Activated CD4-positive, alpha-beta T cell treated with anti-CD3 and anti-CD28 coated beads, Interleukin-2, amount 50 U/mL, for 16 hours (primary cell): ENCODE measurements at places on chromosomes 7 and 10.

DNA sequence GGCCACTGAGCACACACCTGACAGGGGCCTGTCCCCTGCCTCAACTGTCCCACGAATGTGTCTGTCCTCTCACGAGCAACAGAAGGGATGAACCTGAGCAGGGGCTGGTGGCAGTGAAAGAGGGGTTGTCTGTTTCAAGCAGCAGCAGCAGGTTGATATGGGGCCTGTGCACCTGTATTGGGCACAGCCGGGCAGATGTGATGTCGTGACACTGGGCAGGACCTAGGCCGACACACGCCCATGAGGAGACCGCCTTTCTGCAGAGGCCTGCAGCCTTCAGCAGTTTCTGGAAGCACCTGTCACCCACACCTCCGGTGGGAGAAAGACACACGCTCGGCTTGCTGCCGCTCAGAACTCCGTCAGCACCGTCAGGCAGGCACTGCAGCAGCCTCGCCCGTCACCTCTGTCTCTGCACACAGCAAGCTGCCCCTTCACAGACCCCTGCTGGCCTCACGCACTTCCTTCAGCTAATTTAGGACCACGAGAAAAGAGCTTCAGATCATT is 48.5 kb downstream of the AMZ1 start:
- DNase-seq = no peak

DNA sequence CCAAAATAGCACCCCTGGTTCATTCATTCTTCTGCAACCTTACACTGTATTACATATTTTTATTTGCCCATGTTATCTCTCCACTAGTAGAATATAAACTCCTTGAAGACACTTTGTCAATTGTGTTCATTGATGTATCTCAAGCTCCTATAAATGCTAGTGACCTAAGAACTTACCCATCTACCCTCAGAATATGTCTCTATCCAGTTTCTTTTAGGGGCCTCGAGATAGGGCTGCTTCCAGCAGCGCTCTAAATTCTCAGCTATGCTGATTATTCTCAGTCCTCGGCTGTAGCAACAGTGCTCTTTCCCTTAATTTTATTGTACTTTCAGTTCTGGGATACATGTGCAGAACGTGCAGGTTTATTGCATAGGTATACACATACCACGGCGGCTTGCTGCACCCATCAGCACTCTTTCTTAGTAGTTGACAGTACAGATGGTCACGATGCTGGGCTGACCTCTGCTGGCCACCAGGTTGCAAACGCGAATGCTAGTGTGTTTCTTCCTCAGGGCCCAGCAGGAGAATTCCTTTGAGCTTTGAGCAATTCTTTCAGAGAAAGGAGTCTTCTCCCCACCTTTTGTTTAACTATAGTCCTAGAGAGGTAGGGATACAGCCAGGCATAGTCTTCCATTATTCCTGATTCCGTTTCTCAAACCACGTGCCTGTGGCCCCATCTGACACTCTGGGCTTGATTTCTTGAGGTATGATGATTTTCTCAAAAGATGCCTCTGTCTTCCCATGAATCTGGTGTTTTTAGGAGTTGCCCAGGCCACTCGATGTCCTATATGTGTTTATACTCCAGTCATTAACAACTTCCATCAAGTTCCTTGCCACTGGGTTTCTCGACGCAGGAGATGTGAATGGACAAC is 49.1 kb upstream of the CDC14C start:
- DNase-seq = peak; percentile 1

GRCh38 chr7:138727336-138728099 is 26.4 kb upstream of the SVOPL start:
- DNase-seq = no peak

DNA sequence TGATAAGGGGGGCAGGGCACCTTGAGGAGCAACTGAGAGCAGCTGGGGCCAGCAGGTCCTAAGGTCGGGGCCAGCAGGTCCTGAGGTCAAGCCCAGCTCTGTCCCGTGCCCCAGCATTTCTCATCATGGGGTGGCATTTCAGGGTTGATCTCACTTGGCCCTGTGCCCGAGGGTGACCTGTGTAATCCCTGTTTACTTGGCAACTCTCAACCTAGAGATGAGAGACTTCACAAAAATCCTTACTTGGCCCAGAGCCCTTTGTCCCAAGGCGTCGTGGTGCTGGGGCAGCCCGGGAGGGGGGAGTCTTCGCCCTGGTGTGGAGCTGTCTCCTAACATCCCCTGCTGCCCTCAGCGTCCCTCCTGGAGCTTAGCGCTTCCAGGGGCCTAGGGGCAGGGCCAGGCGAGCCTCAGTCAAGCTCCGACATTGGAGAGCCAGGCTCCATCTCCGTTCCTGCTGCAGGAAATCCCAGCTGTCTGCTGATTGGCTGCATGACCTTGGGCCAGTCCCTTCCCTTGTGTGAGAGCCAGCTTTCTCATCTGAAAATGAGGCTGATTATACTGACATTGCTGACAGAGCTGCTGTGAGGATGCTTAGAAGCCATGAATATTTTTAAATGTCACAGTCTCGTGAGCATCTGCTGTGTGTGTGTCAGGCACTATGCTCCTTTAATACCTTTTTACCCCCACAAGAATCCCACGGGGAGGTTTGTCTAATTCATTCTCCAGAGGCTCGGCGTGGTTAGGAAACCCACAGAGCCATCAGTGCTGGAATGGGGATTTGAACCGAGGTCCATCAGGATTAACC is 94.3 kb downstream of the ZMIZ1 start:
- DNase-seq = no peak

GRCh38 chr7:85829817-85830432 is 643.1 kb upstream of the SEMA3D start:
- DNase-seq = no peak

DNA sequence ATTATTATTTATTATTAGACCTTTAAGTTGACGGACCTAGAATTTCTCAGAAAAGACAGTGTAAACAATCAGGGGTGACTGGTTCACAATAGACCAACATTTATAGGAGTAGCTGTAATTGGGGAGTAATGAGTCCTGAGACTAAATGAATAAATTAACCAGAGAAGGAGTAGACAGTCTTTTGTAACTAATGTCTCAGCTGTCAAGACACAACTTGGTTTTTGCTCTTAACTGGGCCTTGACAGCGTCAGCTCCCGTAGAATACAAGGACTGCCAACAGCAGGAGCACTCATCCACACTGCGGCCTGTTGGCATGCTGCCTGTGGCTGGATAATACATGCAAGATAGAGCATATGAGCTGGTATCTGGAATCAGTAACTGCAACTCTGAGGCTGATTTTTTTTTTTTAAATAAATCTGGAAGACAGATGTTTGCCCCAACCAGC is 123.9 kb downstream of the CACNA2D1 start:
- DNase-seq = no peak

- no peak for DNase-seq
These were observed 297.9 kb upstream of the NFE2L3 start for GRCh38 chr7:25854059-25854458.

DNA sequence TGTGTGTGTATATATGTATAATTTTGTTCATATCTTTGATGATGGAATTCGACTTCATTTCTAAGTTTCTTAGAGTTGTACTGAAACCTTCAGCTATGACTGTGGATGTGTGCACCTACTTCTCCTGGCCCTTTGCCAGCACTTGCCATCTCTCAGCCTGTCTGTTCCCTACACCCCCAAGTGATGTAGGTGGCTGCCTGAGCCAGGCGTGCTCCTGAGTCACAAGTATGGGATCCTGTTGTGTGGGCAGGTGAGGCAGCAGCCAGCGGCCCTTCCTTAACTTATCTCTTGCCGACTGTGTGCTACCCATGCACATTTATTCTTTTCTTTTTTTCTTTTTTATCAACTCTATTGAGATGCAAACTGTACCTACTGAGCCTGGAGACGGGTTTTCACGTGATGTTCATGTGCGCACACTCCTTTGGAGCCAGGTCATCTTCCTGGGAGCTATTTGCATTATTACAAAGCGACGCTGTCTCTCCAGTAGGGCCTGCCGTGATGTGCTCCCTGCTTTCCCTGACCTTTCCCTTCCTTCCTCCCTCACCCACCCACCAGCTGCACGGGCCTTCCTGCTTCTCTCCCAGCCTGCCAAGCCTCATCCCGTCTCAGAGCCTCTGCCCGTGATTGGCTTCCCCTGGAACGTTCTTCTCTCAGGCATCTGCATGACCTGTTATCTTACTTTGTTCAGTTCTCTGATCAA is 31.3 kb upstream of the GALNT11 start:
- DNase-seq = peak; percentile 12

DNA sequence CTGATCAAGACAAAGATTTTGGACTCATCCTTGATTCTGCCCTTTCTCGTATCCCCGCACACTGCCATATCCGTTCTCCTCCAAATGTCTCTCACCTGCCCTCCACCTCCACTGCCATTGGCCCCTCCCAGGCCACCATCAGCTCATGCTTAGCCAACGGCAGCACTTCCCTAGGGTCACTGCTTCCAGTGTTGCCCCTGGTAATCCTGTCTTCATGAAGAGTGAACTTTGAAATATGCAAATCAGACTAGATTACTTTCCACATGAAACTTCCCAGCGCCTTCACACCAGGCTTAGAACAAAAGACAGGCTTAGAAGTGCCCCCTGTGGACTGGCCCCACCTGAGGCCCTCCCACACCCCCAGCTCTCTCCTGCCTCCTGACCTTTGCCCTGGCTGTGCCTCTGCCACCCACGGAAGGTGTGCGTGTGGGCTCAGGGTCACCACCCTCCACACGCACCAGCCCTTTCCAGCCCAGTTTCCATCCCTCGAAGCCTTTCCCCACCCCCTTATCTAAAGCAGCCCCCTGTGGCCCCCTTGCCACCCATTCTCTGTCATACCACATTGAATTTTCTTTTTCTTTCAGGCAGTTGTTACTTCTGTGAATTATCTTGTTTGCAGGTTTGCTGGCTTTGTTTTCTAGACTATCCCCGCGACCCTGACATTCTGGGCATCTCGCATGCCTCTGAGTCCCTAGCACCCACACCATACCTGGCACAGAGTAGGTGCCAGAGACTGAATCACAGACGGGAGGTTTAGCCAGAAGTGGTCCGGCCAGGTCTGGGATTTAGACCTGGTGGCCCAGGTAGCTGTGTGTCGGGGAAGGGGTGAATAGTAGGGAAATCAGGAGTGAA is 26.8 kb upstream of the C10orf53 start:
- no peak for DNase-seq

DNA sequence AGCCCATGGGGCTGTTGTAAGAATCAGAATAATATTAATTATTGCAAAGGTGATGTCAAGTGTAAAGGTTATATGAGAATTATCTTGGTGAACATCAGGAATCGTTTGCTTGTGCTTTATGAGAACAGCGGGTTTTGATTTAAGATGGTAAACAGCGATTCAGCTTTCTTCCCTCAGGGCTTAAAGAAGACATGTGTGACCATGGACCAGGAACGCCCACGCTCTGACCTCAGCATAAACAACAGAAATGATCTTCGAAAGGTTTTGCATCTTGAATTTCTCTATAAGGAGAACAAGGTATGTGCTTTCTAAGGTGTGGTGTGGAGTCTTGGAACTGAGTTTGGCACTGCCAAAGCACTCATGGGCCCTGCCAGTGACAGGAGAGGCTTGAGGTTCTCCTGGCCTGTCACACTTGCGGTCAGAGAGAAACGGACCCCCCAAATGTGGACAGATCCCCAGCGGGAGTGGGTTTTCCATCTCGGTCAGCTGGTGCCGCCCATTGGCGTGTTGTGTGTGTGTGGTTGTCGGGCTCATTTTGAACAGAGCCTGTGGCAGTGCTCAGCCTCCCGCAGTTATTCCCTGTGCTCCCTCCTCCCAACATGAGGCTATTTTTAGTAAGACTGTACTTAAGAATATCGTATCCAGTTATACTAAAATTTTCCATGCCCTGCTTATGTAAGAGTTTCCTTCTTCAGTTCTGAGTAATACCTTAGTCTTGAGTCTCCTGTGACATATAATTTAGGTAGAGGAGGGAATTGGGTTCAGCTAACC is 7.2 kb downstream of the MINDY4 start:
- no peak for DNase-seq

- DNase-seq = peak; percentile 10
These were observed 114.7 kb downstream of the ODAD2 start for GRCh38 chr10:27884185-27884641.

DNA sequence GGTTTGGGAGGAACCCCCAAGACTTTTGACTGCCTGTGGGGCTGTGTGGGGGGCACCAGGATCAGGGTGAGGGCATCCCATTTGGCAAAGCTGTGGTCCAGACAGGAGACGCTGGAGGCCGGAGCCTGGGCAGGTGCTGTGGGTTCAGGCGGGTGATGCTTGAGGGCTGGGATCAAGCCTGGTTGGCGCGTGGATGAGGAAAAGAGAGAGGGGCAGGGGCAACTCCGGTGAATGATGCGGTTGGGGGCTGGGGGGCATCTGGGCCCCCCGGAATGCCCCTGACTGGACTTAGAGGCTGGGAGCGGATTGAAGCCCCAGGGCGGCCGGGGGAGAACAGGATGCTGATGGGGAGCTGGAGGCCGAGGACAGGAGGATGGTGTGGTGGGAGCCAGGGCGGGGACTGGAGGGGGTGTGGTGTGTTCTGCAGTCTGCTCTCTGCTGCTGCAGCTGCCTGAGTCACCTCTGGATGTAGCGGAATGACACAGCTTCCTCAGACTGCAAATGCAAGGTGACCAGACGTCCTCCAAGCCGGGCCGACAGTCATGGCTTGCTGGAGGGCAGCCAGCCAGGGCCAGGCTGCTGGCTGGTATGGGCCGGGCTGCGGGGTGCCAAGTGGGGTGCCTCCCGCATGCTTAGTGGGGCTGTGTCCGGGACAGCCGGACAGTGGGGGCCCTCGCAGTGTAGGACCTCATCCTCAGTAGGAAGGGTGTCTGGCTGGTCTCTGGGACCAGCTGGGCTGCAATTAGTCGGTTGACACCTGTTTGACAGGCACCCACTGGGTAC is 3.2 kb downstream of the MAFK start:
- DNase-seq = peak; percentile 81

DNA sequence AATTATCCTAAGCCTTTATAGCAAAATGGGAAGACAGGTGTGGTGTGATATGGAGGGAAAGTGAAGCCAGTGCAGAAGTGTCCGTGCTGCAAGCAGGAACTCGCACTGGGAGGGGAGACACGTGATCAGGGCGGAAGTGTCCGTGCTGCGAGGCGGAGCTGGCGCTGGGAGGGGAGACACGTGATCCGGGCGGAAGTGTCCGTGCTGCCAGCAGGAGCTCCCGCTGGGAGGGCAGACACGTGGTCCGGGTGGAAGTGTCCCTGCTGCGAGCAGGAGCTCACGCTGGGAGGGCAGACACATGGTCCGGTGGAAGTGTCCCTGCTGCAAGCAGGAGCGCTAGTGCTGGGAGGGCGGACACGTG is 40.5 kb upstream of the PRKAR1B start:
- no peak for DNase-seq

DNA sequence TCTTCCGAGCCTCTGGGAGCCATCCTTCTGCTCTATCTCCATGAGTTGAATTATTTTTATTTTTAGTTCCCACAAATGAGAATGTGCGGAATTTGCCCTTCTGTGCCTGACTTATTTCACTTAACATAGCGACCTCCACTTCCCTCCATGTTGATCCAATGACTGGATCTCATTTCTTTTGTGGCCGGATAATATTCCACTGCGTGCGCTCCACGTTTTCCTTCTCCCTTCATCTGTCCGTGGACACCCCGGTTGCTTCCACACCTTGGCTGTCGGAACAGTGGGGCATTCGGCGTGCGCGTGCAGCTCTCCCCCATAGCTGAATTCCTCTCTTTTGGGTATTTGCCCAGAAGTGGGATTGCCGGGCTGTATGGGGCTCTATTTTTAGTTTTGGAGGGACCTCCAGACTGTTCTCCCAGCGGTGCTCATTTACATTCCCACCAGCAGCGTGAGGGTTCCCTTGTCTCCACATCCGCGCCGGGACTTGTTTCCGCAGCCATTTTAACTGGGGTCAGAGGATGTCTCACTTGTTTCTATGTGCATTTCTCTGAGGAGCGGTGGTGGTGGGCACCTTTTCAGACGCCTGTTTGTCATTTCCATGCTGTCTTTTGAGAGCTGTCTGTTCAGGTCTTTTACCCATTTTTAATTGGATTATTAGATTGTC is 51.0 kb upstream of the SUN1 start:
- no peak for DNase-seq

- no peak for DNase-seq
These were observed 288.5 kb downstream of the GRID1 start for GRCh38 chr10:86077871-86078638.
